GM12865 (cell line): ENCODE measurements at places on chromosomes 2 and 18.
A peak's percentile ranks its signal among the peaks of the same experiment; 100 is the strongest.

DNA sequence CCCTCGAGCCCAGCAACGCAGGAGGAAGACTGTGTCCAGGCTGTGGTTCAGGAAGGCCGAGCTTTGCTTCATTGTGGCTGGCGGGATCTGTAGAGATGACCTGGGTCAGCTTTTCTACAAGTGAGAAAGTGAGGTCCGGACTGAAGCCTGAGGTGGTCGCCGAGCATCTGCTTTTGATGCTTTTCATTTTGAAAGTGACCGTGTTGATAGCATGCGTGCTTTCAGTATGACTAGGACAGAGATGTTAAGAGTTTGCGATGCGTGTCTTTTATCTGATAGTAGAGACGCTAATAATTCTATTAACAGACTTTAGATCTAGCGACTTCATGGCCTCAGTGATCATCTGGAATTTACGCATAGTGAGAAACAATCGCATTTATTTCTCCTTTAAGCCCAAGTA, 28.1 kb downstream of the CTDP1 start:
- no peak for DNase-seq

- peak; percentile 66 for DNase-seq
These were observed 1.4 kb downstream of the MBP start for GRCh38 chr18:77131100-77131651.

DNA sequence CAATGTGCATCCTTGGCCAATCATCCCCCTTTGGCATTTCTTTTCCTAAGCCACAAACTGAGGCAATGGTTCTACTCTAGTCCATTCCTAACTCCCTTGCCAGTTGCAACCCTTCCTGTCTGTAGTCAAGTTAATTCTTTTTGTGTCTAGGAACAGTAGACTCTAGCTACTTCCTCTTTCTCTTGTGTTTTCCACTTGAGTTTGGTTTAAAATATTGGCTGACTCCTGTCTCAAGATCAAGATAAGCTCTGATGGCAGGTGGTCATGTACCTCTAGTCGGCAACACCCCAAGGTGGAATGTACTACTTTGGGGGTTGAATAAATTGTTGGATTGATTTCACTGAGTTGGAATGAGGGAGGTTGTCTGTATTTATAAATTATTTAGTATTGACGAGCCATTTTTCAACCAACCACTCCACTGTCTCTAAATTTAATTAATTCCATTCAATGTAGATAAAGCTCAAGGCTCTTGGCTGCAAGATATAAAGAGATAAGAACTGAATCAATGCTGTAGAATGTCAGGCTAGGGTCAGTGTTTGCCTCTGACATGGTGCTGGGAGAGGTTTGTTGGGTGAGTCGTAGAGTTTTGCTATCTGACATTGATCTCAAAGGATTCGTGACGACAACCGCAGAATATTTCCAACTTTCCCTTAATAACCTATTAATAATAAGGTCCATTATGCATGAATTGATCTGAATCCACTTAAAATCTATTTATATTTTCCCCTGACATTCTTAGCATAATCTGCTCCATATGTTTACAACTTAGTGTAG, 188.7 kb upstream of the APCDD1 start:
- no peak for DNase-seq

GRCh38 chr2:153163055-153163454, 315.5 kb downstream of the RPRM start:
- DNase-seq: peak; percentile 54
